ENCODE measurements at places on chromosomes 2 and 18. TPM values are rescaled to one million over a fixed set of nuclear protein-coding genes. Genes with fewer than 3 reads are reported as not detected.

TPO gene
- total RNA-seq = not detected

TFCP2L1 gene
- not detected for total RNA-seq

C2orf78 gene
- not detected for total RNA-seq

C2orf68 gene
- total RNA-seq = 30.9 TPM

ANTXR1 gene
- total RNA-seq = 123 TPM

SLC4A3 gene
- 2.5 TPM for total RNA-seq

BOK gene
- total RNA-seq = 41.3 TPM

NTSR2 gene
- not detected for total RNA-seq

KIF1A gene
- total RNA-seq = under 0.01 TPM

CLHC1 gene
- 14.5 TPM for total RNA-seq

ITGA6 gene
- total RNA-seq = 6.5 TPM

TLX2 gene
- total RNA-seq = under 0.01 TPM
